ENCODE measurements at places on chromosomes 5 and 9. TPM values are rescaled to one million over a fixed set of nuclear protein-coding genes. Genes with fewer than 3 reads are reported as not detected.

DNA sequence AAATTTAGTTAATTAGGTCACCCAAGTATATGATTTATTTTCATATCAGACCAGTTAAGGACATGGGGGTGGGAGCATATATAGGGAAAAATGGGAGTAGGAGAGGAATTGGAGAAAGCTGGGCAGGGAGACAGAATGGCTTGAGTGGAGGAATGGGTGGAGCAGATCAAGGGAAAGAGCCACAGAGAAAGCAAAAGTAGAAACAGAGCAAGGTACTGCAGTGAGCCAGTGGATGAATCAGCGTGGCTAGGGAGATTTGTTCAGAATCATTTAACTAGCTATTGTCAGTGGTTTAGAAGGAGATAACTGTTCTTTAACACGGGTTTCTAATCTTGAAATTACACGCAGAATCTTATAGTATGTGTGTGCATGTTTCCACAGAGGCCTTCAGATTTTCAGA, 37.4 kb downstream of the SNX24 start:
- DNase-seq, result no peak

GRCh38 chr5:109823597-109823996, 133.9 kb downstream of the MAN2A1 start:
- DNase-seq, result no peak

DNA sequence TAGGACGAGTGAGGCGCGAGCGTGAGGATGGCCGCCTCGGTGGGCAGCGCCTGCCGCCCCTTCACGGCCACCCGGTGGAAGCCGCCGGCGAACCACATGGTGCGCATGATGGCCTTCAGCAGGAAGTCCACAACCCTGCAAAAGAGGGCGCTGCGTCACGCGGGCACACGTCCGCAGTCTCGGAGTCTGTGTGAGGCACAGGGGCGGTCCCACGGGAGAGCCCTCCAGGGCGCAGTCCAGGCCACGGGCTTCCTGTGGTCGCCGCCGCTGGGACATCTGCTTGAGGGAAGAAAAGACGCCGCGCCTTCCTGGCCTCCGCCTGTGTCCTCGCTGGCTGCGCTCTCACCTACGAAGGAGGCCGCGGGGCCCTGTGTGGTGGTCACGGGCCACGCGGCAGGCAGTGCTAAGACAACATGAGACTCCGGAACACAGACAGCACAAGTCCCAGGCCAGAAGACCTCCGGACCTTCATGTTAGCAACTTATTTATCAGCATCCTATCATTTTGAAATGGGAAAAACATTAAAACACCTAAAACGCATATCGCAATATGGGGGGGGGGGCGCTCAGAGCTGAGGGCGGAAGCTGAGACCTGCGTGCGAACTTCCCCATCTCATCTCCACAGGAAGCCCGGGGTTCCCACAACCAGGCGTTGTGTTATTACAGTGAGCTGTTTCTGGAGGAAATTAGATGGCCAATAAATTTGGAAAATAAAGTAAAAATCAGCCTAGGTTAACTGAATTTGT, 28.8 kb downstream of the LPCAT1 start:
- DNase-seq, result peak; percentile 74

DNA sequence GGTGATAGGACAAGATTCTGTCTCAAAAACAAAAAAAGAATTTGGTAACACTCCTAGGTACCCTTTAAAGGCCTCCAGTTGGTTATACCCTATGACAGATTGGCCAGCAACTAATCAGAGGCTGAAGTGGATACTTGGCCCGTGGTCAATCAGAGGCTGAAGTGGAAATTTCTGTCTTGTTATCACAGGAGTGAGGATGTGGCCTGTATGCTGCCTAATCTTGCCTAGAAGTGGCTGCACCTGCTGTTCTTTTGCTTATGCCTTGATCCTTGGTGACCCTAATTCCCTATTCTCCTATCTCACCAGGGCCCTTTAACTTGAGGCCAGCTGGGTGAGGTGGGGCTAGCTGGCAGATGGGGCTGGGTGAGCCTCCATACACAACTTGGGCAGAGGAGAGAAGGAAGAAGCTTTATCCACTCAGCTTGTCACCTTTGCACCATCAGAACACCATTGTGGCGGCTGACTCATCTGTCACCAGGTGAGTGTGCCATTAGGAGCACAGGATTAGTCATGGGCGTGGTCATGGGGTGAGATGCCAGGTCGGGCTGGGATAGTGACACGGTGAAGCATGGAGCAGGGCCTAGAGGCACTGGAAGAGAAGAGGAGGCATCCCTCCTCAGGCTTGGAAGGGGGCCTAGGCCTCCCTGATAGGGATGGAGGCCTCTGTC, 41.5 kb downstream of the SAR1B start:
- no peak for DNase-seq

The ST8SIA4 gene
- 29.4 TPM for total RNA-seq

DNA sequence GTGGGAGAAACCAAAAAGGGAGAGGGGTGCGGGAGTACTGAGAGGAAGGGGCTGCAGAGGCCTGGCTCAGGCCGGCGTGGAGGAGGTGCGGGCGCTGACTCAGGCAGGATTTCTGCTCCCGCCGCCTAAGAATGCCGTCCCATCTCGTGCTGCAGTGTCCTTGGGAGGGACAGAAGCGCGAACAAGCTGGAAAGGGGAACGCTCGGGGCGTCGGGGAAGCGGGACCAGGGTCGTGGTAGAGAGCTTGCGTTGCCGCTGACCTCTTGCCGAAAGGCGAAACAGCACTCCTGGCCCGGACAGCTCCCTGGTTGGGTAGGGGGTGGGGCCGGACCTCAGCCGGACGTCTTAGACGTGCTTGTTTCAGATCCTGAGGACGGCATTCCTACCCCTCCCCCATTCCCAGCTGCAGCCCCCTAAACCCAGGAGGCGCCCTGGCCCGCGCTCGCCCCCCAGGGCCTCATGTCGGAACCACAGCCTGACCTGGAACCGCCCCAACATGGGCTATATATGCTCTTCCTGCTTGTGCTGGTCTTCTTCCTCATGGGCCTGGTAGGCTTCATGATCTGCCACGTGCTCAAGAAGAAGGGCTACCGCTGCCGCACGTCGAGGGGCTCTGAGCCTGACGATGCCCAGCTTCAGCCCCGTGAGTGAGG, 1.1 kb downstream of the RELL2 start:
- no peak for DNase-seq

- no peak for DNase-seq
Measured at GRCh38 chr9:2387166-2387565, 234.4 kb upstream of the VLDLR start.

Measured in GM12878 (cell line).